ENCODE measurements at places on chromosomes 16 and 17.

GRCh38 chr16:11171757-11172299 lies 84.2 kb downstream of the SOCS1 start:
- no peak for DNase-seq

DNA sequence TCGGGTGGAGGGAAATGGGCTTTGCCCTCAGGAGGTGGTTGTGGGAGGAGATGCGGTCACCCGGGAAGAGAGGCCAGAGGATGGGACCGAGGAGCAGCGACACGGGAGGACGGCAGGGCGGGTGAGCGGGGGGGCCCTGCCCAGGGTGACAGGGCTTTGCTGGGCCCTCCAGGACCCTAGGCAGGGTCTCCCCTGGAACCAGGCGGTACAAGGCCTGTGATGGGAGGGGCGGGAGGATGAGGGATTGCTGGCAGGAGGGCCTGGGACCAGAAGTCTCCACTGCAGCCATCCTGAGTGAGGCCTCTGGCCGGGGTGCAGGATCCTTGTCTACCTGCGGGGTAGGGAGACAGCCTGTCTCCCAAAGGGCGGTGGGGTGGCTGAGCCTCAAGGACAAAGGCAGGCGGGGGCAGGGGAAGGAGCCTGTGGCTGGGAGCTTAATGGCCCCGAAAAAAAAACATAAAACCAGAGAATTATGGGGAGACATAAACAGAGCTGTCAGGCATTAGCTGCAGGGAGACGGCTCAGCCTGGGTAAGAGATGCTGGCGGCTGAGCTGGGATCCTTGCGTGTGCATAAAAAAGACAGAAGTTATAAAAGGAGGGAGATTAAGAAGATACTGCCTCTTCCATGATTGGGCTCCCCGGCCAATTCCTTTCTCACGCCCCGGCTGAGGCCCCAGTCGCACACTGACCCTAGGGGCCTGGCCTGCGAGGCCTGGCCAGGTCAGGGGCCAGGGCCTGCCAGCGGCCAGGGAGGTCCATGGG lies 66.7 kb downstream of the SREBF1 start:
- no peak for DNase-seq

DNA sequence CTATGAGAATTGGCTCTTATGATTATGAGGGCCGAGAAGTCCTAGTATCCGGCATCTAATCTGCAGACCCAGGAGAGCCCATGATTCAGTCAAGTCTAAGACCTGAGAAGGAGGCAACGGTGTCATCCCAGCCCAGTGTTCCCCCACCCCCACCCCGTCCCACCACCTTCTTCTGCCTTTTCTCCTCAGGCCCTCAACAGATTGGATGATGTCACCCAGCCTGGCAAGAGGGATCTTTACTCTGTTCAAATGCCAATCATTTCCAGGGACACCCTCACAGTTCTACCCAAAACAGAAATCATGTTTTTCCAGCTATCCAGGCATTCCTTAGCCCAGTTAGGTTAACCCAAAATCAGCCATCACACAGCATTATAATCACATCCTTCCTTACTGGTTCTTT lies 10.0 kb upstream of the GAA start:
- no peak for DNase-seq

GRCh38 chr17:32723310-32723955 lies 153.5 kb downstream of the MYO1D start:
- DNase-seq = no peak

DNA sequence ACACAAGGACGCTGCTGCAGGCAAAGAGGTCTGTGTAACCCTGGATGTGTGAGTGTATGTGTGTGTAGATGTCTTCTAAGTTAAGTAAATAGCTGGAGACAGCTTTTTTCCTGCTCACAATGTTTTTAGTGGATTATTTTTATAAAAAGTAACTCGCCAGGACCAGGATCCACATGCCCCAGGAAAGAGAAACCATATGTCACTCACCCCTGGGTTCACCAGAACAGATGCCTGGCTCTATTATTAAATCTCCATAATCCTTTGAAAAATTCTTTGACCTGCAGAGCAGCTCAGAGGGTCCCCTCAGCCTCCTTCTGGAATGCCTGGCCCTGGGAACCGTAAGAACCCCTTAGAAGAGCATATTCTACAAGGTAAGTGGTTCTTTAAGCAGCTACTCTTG lies 18.0 kb downstream of the ABCC12 start:
- no peak for DNase-seq

GRCh38 chr17:77450742-77451244 lies 310.0 kb downstream of the SEC14L1 start:
- DNase-seq = no peak

DNA sequence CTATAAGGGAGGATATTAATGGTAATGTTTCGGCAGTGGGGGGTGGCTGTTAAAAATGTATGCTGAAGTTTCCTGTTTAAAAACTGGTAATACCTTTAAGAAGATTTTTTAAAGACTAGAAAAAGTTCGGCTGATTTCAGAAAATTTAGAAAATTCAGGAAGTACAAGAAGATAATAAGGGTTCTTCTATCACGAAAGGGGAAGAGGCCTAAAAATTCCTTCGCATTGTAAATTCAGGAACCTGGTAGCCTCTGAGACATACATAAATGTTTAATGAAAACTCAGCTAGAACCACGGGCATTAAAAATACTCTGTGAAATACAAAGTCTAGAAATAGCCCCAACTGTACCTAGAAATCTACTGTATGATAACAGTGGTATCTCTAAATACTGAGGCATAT lies 181.2 kb downstream of the PARN start:
- no peak for DNase-seq

- no peak for DNase-seq
Measured at GRCh38 chr17:45006927-45007461, 38.9 kb upstream of the C1QL1 start.

GRCh38 chr17:39634384-39634871 lies 2.5 kb upstream of the STARD3 start:
- DNase-seq = peak; percentile 55

GRCh38 chr17:40671282-40671681 lies 6.3 kb upstream of the KRT222 start:
- DNase-seq = no peak

GRCh38 chr16:86939609-86940008 lies 361.3 kb downstream of the FOXL1 start:
- DNase-seq = no peak

DNA sequence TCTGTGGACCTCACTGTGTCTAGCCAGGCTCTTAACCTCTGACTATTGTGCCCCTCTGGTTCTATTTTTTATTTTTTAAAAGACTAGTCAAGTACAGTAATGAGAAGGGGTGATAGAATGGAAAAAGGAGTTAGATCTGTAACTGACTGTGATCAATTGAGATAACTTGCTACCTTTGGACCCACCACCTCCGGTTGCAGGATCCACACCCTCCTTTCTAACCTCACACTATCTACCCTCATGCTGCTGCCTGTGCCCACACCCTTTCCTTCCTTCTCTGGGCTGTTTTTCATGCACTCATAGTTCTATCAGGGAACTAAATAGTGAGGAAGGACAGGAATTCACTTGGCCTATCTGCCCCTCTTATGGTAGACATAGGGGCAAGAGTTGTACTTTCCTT lies 172.3 kb downstream of the KATNIP start:
- no peak for DNase-seq

DNA sequence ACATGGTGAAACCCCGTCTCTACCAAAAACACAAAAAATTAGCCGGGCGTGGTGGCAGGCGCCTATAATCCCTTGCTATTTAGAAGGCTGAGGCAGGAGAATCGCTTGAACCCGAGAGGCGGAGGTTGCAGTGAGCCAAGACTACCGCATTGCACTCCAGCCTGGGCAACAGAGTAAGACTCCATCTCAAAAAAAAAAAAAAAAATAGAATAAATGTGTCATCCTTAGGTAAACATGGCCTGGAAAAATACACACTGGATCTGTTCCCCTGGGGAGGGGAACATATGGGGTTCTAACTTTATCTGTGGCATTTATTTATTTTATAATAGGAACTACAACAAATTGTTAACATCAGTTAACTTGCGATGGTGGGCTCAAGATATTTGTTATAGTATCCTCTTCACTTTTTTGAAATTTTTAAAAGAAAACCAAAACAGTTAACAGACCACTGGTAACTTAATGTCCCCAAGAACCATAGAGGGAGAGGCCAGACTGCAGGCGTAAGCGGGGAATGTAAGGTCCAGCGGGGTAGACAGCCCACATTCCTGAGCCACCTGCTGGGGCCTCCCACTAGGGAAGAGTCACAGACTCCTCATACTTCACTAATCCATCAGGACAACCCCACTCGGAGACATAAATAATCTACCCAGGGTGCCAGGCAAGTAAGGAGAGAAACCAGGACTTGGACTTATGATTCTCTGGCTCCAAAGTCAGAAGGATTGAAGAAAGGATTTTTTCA lies 12.5 kb upstream of the TXNDC11 start:
- DNase-seq = no peak

GRCh38 chr17:73624496-73624988 lies 19.7 kb downstream of the SDK2 start:
- DNase-seq = no peak

- no peak for DNase-seq
Measured at GRCh38 chr17:30969989-30970830, 629 bp upstream of the RNF135 start.

DNA sequence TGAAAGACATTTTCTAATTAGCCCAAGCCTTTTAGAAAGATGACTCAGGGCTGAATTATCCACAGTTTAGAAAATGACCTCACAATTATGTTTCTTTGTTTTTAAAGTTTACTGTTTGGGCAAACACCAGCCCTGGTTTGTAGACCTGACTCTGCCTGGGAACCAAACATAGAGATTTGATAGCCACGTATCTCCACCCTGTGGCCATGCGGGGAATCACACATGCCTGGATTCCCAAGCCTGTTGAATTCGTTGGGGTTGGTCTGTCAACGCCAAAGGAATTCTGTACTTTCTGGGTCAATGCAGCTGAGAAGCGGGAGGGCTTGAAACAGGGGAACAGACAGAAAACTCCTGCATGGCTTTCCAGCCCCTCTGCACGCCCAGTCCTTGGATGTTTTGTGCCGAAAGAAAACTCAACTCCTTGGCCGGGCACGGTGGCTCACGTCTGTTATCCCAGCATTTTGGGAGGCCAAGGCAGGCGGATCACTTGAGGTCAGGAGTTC lies 26.9 kb downstream of the CD300A start:
- peak; percentile 78 for DNase-seq

GRCh38 chr16:67470359-67470758 lies 10.6 kb downstream of the ATP6V0D1 start:
- DNase-seq = no peak

DNA sequence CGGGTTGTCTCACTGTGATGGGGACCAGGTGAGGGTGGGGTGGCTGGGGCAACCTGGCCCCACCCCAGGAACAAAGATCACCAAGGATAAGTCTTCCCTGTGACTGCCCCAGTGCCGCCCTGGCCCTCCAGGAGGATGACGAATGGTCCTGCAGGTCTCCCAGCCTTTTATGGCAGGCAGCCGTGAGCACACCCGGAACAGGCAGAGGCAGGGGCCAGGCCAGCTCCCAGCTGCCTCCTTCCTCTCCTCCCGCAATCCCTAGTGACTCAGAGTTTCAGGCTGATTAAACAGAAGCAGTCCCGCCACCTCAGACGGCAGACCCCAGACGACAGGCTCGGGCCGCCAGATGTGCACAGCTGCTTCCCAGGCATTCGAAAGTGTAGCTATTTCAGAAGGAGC lies 13.3 kb downstream of the JUP start:
- DNase-seq = no peak

GRCh38 chr16:73023752-73024570 lies 24.0 kb downstream of the ZFHX3 start:
- DNase-seq = no peak

DNA sequence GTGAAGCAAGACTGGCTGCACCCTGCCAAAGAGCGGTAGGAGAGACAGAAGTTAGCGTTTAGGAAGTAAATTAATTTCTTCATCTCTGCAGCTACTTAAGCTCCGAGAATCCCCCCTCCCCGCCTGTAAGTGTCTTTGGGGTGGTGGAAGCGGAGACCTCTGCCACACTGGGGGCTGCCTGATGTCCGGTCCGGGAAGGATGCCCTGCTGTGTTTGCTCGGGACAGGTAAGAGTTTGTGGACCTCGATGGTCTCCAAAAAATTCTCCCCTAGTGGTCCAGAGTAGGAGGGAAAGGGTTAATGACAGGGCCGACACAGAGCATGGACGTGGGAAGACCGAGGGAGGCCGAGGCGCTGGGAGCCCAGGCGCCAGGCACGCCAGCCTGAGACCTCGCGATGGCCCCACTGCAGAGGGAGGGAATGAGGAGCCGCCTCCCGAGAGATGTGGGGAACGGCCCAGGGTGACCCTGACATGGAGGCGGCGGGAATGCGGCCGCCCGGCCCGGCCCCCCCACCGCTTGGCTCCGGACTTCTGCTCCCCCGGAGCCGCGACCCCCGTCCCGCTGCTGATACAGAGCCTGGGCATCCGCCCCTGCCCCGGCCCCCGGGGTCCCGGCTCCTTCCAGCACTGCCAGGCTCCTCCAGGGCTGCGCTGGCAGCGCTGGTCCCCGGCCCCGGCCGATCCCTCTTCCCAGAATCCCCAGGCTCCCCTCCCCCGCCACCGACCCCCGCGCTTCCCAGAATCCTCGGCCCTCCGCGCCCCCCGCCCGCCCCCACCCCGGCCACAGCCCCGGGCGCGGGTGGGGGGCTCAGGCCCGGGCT lies 680 bp downstream of the ZNF629 start:
- DNase-seq = no peak

- DNase-seq = no peak
Measured at GRCh38 chr17:64148017-64148631, 18.2 kb upstream of the ERN1 start.

DNA sequence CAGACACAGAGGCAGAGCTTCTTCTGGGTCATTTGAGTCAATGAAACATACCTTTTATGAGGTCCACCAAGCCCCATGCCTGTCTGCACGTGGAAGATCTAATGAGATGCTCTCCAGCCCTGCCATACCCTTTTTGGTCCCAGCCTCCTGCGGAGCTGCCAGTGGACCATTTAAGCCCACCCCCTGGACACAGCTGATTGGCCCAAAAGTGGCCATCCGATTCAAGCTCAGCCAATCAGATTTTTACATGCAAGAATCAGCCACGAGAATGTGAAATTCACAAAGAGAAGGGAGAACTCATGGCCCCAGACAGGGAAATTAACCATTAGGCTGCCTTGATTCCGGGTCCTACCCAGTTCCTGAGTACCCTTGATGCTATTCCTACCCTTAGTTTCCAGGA lies 231.0 kb upstream of the EEF2KMT start:
- no peak for DNase-seq

DNA sequence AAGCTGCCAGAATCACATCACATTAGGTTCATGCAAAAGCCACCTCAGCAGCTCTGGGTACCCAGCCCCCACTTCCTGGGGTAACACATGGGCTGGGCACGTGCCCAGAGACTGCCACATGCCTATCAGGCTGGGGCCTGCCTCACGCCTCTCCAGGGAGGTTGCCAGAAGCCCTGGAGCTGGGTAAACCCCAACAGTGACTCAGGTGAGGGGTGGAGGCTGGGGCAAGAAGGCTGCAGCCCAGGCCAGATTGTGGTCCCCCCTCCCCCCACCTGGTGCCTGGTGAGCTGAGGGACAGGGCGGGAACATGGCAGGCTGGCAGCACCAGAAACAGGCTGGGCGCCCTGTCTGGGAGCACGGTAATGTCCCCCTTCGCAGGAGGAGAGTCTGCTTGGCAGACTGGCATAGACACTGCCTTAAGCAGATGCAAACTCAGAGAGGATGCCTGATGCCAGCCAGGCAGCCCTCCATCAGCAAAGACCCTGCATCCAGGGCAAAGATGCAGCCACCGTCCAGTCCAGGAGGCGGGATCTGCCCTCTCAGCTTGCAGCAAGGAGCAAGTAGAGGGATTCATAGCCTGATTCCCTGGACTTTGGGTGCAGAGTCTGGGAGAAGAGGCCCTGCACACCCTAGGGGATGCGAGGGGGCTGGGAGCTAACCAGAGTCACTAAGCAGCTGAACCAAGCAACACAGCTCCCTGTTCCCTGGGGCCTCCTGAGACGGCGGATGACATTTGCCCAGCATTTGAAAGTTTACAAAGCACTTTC lies 28.8 kb downstream of the NGFR start:
- no peak for DNase-seq

All from CD4-positive, alpha-beta T cell treated with Interleukin-12 subunit alpha and Interleukin-12 subunit beta, for 1 hour (primary cell).